ENCODE measurements at places on chromosomes 5 and 9.

- DNase-seq, result no peak
These were observed 49.6 kb upstream of the ADRB2 start for GRCh38 chr5:148776780-148777179.

- no peak for DNase-seq
These were observed 20.3 kb downstream of the KIF2A start for GRCh38 chr5:62326302-62326701.

DNA sequence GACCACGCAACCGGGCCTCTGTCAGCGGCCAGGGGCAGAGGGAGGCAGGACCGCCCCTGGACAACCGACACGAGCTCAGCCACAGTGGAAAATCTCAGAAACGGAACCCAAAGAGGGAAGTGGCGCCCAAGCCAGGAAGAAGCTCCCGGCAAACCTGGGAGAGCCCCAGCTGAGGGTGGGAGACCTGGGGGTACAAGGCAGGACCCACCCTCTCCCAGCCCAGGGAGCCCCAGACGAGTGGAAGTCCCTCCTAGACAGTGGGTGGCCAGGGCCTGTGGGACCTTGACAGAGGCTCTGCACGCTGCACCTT is 3.0 kb downstream of the SLC12A7 start:
- DNase-seq, result no peak

DNA sequence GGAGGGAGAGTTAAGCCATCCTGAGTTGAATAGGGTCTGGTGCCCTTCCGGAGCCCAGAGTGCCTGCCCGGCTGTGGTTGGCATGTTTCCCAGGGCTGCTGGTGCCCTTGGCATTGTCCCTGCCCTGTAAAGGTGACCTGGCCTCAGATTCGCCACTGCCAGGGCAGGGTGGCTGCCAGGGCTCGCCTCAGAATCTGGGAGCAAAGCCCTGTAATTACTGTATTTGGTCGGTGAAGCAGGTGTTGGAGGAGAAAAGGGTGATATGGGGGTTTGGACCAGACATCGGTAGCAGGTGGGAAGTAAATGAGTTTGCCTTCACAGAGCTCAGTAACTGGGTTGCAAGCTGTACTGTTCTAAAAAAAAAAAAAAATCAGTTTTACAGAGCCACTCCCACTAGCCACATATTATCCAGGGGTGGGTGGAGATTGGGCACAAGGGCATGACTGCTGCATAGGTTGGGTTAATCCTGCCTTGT is 47.6 kb downstream of the RGS3 start:
- DNase-seq, result no peak

DNA sequence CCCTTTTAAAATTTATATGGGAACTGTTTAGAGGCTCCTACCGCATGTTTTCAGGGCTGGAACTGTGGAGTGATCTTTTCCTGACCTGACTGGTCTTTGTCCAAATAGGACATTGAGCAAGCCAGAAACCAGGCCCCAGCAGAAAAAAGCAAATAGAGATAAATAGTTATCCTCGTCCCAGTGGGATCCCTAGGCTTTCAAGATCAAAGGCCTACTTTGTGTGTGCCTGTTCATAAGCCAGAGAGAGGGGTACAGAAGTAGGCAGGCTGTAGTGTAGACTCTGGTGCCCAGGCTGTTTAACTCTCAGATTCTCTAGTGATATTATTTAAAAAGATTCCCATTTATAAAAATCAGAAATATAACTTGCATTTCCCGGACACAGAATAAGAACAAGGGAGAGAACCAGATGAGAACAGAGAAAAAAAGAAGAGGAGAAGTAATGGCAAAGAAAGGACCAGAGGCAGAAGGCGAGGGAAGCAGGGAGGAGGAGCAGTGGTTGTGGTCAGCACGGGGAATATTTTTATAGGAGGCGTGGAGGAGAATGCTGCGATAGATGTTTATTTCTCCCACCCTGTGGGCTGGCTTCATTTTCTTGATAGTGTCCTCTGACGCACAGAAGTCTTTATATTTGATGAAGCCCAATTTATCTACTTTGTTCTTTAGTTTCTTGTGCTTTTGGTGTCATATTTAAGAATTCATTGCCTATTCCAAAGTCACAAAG is 101.2 kb downstream of the AOPEP start:
- no peak for DNase-seq
